ENCODE measurements at places on chromosomes 2 and 18. TPM values are rescaled to one million over a fixed set of nuclear protein-coding genes. Genes with fewer than 3 reads are reported as not detected.

GRCh38 chr18:59127047-59127446 is 12.6 kb upstream of the SEC11C start:
- H3K36me3 ChIP-seq: no peaks in the 10 kb centered on the region
- H3K27me3 ChIP-seq: no peaks in the 10 kb centered on the region
- H3K4me1 ChIP-seq: no peaks in the 10 kb centered on the region
- no peak overlapping the region for H3K27ac ChIP-seq
- H3K4me3 ChIP-seq: no peak overlapping the region
- DNase-seq: no peak

- H3K36me3 ChIP-seq: peaks cover 8% of the 10 kb centered on the region
- H3K4me1 ChIP-seq: peaks cover 9% of the 10 kb centered on the region
- H3K27ac ChIP-seq: no peak overlapping the region
- DNase-seq: no peak
- H3K27me3 ChIP-seq: no peaks in the 10 kb centered on the region
- H3K4me3 ChIP-seq: no peak overlapping the region
These were observed 95.1 kb downstream of the AFF3 start for GRCh38 chr2:100046961-100047947.

DNA sequence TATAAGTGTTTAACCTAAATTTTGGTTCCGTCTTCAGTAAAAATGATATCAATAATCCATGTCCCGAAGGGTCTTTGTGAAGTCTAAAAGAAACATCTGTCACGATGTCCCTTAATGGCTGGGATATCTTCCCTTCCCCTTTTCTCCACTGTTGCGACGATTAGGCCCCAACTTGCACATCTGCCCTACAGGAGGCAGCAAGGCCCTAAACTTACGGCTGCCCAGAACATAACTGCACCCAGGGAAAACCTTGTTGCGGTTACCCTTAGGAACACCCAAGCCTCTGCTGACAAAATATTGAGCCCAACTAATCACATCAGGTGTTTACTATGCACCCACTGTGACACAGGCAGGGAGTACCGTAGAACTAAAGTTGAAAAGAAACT is 1.3 kb upstream of the SMAD2 start:
- H3K4me3 ChIP-seq: peak overlapping the region; percentile 91
- no peak for DNase-seq
- H3K4me1 ChIP-seq: peaks cover 19% of the 10 kb centered on the region
- no peaks in the 10 kb centered on the region for H3K36me3 ChIP-seq

GRCh38 chr2:166593403-166593802 is 99.4 kb upstream of the SCN7A start:
- no peak for DNase-seq
- H3K4me3 ChIP-seq: no peak overlapping the region
- no peaks in the 10 kb centered on the region for H3K4me1 ChIP-seq
- H3K27ac ChIP-seq: no peak overlapping the region
- H3K27me3 ChIP-seq: no peaks in the 10 kb centered on the region
- H3K36me3 ChIP-seq: no peaks in the 10 kb centered on the region

GRCh38 chr18:32902568-32903330 is 129.9 kb upstream of the KLHL14 start:
- peak; percentile 59 for DNase-seq
- no peaks in the 10 kb centered on the region for H3K27me3 ChIP-seq
- H3K27ac ChIP-seq: peak overlapping the region; percentile 55
- no peaks in the 10 kb centered on the region for H3K36me3 ChIP-seq

The MCFD2 gene
- total RNA-seq: 52.2 TPM

Data from B cell (primary cell).